ENCODE measurements at places on chromosomes 13 and 19.

DNA sequence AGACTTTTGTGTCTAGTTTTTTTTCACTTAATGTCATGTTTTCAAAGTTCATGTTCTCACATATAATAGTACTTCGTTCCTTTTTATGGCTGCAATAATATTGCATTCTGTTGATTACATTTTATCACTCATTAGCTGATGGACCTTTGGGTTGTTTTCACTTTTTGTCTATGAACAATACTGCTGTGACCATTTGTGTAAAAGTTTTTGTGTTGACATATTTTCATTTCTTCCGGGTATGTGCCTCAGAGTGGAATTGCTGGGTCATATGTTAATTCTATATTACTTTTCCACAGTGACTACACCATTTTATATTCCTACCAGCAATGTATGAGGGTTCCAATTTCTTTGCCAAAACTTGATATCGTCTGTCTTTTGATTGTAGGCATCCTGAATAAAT, 85.8 kb upstream of the MLNR start:
- no peak for DNase-seq

GRCh38 chr19:53068199-53068598, 23.7 kb downstream of the ERVV-2 start:
- DNase-seq: no peak

DNA sequence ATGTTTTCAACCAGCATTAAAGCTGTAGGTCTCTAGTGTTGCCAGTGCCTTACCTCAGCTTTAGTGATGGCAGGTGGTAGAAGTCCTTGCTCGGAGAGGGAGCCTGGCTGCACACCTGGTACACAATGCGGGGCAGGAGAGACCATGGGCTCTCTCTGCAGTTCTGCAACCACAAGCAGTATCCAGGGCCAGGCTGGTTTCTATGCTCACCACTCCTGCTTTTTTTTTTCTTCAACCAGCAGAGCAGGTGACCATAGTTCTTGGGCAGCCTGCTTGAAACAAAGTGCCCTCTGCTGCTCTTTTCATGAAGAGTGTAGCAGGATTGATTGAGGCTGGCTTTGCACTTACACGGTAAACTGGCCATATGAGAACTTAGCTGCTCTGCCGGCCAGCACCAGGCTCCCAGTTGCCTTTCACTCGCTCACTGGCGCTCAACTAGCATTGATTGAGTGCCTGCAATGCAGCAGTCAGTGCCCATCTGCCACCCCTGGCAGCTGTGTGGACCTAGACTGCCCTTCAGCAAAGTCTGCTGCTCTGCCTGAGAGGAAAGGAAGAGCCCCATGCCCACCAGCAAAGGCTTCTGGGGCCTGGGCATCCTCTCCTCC, 4.4 kb upstream of the CHAMP1 start:
- DNase-seq: no peak

DNA sequence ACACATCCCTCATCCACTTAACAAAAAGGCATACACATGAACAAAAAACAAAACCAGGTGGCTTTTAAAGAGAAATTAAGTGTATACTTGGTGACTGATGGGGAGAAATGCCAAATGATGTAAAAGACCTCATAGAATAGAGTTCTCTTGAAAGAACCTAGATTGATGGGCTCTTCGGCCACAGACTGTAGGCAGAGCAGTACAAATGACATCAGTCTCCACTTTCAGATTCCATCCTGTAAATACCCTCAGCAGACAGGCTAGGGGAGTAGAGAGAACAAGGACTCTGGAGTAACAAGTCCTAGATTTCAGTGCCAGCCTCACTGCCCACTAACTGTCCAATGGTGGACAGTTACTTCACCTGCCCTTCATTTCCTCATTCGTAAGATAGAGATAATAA, 203.8 kb downstream of the MZT1 start:
- no peak for DNase-seq

GRCh38 chr19:35216833-35217648, 11.5 kb downstream of the FAM187B start:
- DNase-seq: peak; percentile 44

- no peak for DNase-seq
Measured at GRCh38 chr19:45222724-45223123, 22.5 kb downstream of the EXOC3L2 start.

DNA sequence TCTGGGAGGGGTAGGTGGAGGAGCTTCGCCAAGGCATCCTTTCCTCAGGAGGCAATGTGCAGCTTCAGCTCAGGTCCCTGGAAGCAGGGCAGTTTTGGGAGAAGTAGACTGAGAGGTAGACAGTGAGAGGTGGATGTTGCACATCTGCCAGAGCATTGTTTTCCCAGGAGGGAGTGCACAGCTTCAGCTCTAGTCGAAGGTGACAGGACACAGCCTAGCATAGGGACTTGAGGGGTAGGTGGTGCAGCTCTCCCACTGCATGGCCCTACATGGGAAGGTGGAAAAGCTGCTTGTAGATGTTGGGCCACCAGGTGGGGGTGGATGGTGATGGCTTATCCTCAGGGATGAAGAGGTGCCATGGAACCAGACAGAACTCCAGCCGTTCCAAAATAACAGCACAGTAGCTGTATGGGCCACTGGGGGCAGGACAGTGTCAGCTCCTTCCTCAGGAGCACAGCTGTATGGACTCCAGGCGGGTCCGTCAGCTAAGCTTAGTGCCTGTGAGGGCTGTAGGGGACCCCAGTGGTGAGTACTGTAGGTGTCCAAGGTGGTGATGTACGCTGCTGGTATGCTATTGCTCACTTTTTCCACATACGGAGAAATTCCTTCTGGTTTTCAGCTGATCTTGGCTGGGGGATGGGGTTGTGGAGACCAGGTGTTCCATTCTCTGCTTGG, 17.4 kb upstream of the ZNF543 start:
- no peak for DNase-seq

DNA sequence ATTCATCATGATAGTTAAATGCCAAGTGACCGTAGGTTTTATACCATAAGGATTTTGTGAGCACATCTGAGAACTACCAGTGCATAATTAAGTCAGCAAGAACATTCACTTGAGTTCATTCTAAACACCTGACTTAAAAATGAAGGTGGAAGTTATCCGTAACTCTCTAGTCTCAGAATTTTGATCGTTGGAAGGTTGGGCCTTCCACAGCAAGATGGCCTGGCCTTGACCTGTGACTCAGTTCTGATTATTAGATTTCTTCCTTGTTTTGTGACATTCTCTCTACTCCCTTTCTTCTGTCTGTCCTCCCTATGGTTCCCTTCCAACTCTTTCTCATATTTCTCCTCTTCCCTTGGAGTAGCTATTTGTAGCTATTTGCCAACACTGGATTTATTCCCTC, 20.0 kb upstream of the WDFY2 start:
- DNase-seq: no peak

- DNase-seq: no peak
Measured at GRCh38 chr13:39788102-39788501, 132.6 kb downstream of the COG6 start.

- DNase-seq: no peak
Measured at GRCh38 chr13:52599037-52599847, 43.0 kb upstream of the HNRNPA1L2 start.

GRCh38 chr19:47022140-47022536, 2.5 kb downstream of the NPAS1 start:
- no peak for DNase-seq

- DNase-seq: no peak
Measured at GRCh38 chr13:77511552-77511951, 24.0 kb upstream of the SCEL start.

GRCh38 chr19:5292453-5292821, 48.2 kb downstream of the PTPRS start:
- DNase-seq: no peak

DNA sequence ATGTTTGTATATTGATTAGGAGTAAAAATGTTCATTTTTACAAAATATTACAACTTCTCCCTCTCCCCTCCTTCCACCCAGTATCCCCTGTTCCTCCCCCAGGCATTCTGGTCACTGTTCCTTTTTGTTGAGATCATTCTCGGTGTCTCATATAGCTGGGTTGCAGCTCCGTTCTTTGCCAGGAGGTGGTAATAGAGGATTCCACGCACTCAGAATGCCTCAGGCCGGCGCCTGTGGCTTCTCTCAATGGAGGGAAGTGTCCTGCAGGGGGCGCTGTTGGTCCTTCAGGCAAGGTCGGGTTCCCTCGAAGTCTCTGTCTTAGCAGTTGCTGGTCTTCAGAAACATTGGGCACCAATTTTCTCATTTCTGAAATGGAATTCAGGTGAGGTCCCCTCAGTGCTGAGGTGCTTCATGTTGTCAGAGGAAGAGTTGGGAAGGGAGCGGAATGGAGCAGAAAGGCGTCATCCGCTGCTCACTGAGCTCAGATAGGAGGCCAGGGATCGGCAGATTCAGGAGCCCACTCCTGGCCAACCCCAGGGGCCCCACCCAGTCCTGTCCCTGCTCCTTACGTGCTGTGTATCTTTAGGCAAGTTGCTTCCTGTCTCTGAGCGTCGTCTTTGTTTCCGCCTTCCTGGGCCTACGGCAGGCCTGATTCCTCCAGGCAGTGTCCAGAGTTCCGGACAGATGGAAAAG, 10.3 kb upstream of the GARIN5A start:
- peak; percentile 84 for DNase-seq

- DNase-seq: no peak
Measured at GRCh38 chr13:113800576-113800926, 41.5 kb downstream of the TMEM255B start.

DNA sequence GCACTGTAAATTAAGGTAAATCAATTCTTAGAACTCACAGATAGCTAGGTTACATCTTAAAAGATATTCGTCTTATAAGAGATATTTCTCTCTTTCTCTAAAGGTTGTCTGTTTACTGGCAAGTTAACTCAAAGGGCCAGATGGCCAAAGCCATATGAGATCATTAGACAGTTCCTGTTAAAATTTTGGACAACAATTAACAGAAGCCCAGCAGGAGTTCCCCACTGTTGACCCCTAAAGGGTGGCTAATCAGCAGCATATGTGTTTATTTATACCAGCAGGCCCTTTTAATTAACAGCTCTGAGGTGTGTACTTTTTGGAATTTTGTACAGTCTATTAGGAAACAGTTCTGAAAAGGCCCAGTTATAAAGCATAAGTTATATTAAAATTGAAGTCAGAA, 245.8 kb downstream of the LIG4 start:
- DNase-seq: no peak

DNA sequence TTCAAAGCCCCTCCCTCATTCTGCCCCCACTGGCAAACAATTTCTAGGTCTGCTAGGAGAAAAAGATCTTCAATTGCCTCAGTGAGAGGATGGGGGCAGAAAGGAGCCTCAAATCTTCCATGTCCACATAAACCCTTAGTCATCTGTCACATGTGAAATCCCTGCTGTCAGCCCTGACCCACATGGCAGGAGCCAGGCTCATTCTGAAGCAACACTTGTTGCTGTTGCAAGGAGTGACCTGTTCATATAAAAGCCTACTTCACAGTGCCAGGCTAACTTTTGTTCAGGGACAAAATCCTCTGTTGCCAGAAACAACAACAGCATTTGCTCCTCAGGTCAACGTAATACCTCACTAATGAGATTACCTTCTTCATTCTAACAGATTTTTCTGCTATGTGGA, 70.5 kb downstream of the IRS2 start:
- no peak for DNase-seq

- DNase-seq: no peak
Measured at GRCh38 chr13:64900039-64900438, 2330.1 kb downstream of the PCDH9 start.

- no peak for DNase-seq
Measured at GRCh38 chr13:42649141-42649540, 75.2 kb downstream of the TNFSF11 start.

- DNase-seq: no peak
Measured at GRCh38 chr13:97875911-97876310, 77.6 kb upstream of the IPO5 start.

DNA sequence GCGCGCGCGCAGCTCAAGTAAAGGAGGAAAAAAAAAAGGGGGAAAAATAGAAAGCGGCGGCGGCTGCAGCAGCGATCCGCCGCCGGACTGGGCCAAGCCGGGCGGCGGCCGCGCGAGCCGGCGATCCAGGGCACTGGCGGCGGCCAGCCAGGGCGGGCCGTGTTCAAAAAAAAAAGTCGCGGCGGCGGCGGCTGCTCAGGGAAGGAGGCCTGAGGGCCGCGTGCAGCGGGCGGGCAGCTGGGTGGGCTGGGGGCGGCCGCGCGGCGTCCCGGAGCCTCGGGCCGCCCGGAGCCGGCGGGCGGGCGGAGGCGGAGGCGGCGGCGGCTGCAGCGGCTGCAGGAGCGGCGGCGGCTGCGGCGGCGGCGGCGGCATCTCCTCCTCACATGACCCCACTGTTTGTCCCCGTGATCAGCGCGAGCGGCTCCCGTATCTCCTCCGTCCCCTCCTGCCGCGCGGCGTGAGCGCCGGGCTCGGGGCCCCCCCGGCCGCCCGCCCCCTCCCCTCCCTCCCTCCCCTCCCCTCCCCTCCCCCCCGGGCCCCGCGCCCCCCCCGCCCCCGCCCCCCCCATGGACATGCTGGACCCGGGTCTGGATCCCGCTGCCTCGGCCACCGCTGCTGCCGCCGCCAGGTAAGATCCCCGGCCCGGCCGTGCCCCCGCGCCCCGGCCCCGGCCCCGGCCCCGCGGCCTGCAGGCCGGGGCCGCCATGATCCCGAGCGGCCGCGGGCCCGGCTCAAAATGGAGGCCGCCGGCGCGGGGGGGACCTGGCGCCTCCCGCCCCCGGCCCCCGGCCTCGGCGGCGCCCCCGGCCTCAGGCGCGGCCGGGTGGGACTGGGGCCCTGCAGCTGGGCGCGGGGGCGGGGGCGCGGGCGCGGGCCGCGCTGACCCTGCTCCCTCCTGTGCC, at the start of gene USF2:
TSS of gene USF2 (plus strand) at position 427 of the 902 bp plus-strand sequence. CDS start at position 567, 140 bp downstream.
- DNase-seq: peak; percentile 73

- no peak for DNase-seq
Measured at GRCh38 chr13:91167706-91168385, 179.6 kb upstream of the MIR17HG start.

DNA sequence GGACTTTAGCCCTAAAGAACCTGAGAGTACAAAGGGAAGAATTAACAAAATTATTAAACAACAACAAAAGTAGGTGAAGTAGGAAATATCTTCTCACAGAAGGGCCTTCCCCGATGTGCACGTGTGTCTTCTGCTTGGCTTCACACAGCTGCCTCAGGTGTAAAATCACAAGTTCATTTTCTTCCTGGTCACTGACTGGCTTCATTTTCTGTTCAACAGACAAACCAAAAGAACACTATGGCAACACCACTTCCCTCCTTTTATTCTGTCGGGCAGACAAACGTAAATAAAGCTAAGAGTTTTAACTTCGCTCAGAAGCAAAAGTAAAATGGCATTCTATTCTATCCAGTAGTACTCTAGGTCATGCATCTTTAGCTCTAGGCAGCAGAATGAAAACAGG, 140.9 kb downstream of the TBC1D4 start:
- DNase-seq: no peak

- no peak for DNase-seq
Measured at GRCh38 chr13:102401265-102401664, 583 bp downstream of the FGF14 start.

Data from stimulated activated CD4-positive, alpha-beta T cell treated with anti-CD3 and anti-CD28 coated beads, Interleukin-1b, Interleukin-23, amount 100 ng/mL, for 48 hours (primary cell).